ENCODE measurements at places on chromosomes 3 and 15.

- peak; percentile 79 for DNase-seq
These were observed 23.5 kb downstream of the DNAH1 start for GRCh38 chr3:52339612-52340011.

- peak; percentile 91 for DNase-seq
These were observed 109.3 kb downstream of the SHQ1 start for GRCh38 chr3:72738752-72739530.

- DNase-seq = no peak
These were observed 37.3 kb downstream of the YEATS2 start for GRCh38 chr3:183734750-183735494.

GRCh38 chr15:40054855-40055575, 16.0 kb upstream of the SRP14 start:
- peak; percentile 78 for DNase-seq

- DNase-seq = no peak
These were observed 227.2 kb upstream of the TBL1XR1 start for GRCh38 chr3:177424521-177424920.

GRCh38 chr3:65712140-65712539, 326.6 kb downstream of the MAGI1 start:
- DNase-seq = no peak

GRCh38 chr3:33030246-33030645, 66.7 kb downstream of the GLB1 start:
- DNase-seq = no peak

GRCh38 chr15:62749036-62749815, 293.3 kb upstream of the TPM1 start:
- peak; percentile 19 for DNase-seq

DNA sequence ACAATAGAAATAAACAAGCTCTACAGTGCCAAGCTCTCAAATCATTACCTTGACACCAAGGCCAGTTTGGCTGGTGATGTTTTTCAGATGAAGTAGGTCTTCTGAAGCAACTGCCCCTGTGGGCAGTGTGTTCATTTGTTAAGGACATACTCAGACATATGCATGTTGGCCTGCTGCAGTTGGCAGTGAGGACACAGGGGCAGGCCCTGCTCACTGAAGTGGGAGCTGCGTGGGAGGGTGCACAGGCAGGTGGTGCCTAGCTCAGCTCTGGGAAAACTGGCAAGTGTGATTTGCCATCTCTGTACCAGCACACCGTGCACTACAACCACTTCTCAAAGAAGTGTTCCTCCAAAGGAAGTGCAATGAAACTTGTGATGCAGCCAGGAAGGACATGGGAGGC, 28.5 kb upstream of the SNRK start:
- DNase-seq = no peak

DNA sequence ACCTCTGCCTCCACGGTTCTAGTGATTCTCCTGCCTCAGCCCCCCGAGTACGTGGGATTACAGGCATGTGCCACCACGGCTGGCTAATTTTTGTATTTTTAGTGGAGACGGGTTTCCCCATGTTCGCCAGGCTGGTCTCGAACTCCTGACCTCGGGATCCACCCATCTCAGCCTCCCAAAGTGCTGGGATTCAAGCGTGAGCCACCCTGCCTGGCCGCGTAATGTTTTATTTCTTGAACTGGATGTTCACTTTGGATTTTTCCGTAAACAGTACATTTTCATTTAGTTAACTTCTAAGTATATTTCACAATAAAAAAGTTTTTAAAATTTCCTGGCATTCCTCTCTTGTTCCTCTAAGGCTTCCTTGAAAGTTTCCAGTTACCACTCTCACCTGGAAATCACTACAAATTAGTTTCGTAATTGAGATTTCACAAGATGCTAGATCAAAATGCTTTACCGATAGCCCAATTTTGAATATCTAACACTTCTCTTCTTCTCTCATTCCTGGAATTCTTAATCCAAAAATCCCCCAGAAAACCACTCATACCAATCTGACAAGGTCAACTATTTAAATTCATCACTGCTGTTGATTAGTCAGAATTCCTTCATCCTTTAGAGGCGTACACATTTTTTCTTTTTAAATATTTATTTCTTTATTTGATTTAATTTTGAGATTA, 44.7 kb upstream of the INO80 start:
- no peak for DNase-seq

GRCh38 chr15:41904541-41905005, 10.7 kb upstream of the SPTBN5 start:
- DNase-seq = peak; percentile 55

DNA sequence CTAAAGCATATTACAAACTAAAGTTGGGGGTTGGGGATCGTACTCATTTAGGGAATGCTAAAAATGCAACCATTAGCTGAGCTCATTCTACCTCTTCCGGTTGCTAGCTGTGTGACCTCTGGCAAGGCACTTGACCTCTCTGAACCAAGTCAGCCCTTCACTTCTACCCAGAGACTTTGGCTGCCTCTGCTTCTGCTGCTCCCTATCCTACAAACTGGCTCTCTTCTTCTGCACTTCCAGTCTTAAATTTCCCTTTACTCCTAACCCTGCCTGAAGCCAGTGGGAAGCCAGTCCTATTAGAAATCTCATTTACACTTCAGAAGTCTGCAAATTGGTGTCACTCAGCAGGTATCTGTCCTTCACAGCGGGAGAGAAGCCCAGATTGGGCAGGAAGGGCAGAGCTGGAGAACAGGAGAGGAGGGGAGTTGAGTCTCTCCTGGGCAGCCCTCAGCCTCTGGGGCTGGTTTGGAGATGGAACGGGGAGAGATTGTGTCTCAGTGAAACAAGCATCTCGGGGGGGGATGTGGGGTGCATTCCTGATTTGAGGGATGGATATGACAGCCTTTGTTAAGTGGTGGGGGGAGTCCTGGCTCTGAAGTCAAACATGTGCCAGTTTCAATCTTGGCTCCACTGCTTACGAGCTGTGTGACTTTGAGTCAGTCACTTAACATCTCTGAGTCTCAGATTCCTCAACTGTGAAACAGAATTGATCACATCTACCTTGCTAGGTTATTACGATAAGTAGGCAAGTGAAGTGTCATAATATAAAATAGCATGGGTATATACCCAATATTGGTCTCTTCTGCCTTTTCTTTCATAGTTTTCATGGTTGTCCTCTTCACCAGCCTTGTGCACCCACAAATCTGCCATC, 7.8 kb upstream of the AEN start:
- DNase-seq = peak; percentile 14

DNA sequence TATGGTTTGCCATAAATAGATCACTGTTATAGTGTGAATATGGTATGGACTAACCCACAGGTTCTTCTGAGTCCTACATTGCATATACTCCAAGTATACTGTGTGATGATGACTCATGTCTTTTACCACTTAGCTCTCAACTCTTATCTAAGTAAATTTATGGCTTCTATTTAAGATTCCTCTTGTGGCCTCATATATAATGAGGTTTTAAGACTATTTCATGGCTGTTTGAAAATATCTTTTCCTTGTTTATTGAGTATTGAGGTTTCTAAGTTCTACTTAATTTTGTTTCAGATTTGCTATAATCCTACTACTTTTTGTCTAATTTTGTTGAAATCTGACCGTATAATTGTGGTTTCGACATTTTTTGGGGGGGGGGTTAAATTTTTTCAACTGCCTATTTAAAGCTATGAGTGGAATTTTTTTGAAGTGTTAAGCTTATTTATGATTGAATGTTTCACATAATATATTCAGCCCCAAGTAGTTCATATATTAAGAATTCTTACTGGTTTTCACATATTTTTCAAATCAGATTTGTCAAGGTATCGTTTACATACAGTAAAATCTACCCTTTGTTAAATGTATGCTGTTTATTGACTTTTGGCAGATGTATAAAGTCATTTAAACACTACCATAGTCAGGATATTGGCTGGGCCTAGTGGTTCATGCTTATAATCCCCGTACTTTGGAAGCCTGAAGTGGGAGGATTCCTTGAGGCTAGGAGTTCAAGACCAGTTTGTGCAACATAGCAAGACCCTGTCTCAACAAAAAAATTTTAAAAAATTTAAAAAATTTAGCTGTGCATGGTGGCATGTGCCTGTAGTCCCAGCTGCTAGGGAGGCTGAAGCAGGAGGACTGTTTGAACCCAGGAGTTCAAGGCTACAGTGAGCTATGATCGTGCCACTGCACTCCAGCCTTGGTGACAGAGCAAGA, 11.7 kb downstream of the SLC25A36 start:
- peak; percentile 25 for DNase-seq

DNA sequence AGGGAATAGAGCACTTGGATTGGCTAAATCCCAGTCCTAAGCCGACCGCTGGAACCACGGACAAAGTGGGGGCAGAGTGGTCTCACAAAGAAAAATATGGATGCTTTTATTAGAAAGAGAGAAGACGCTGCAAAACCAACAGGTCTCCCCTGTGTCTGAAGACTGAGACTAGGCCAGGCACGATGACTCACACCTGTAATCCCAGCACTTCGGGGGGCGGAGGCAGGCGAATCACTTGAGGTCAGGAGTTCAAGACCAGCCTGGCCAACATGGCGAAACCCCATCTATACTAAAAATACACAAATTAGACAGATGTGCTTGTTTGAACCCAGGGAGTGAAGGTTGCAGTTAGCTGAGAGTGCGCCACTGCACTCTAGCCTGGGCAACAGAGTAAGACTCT, 61.8 kb downstream of the ZDHHC19 start:
- DNase-seq = no peak

GRCh38 chr3:140007081-140007480, 72.1 kb downstream of the CLSTN2 start:
- peak; percentile 18 for DNase-seq

GRCh38 chr15:94606286-94606685, 374.9 kb downstream of the MCTP2 start:
- no peak for DNase-seq

- DNase-seq = no peak
These were observed 14.7 kb upstream of the EDC3 start for GRCh38 chr15:74710319-74711094.

DNA sequence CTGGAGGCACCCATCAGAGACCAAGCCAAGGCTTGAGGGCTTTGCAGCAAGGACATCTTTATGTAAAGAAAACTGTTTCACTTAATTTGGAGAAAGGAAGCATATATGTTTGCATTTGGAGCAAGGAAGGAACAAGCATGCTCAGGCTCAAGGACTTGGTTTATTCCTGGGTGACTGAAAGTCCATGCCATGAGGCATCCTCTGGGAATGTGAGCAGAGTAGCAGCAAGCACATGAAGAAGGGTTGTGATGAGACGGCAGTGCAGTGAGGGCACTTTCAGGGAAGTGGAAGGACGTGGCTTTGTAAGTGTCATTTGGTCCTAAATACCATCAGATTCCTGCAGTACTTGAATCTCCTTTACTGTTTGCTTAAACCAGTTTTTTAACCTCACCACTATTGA, 26.8 kb downstream of the POLG start:
- DNase-seq = no peak

GRCh38 chr3:139472380-139473010, 3.8 kb downstream of the RBP2 start:
- DNase-seq = no peak

DNA sequence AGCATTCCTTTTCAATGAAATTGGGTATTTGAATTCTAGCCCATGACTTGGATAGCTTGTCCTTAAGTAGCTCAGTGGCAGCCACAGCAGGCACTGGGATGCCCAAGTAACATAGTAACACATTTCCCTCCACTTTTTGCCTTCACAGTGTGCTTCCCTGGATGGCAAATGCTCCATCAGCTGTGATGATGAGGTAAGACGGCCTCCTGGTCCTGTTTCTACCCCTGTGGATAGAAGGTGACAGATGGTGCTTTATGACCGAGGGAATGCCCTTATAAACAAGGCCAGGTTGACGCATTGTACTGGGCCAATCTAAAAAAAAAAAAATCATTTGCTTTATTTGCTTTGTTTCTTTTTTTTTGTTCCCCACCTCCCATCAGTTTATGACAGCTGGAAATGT, 41.8 kb upstream of the LRTM1 start:
- peak; percentile 96 for DNase-seq

DNA sequence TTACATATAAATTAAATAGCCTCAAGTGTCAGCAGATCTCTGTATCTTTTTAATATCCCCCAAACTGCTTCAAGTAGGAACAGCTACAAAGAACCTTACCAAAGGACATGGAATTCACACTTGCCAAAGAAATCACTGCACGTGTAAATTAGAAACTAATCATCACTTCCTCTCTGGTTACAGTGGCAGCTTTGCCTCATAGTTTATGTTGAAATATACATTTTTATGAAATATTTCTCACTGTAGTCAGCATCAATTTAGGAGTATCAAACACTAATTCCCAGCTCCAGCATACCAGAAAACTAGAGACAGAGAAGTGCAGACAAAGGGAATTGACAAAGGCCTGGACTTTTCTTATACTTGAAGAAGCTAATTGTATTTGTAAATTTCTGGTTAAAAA, 260.9 kb downstream of the TIGIT start:
- DNase-seq = no peak

GRCh38 chr3:104885214-104885814, 481.4 kb upstream of the ALCAM start:
- DNase-seq = no peak

GRCh38 chr3:161838021-161838420, 341.4 kb downstream of the OTOL1 start:
- peak; percentile 64 for DNase-seq

DNA sequence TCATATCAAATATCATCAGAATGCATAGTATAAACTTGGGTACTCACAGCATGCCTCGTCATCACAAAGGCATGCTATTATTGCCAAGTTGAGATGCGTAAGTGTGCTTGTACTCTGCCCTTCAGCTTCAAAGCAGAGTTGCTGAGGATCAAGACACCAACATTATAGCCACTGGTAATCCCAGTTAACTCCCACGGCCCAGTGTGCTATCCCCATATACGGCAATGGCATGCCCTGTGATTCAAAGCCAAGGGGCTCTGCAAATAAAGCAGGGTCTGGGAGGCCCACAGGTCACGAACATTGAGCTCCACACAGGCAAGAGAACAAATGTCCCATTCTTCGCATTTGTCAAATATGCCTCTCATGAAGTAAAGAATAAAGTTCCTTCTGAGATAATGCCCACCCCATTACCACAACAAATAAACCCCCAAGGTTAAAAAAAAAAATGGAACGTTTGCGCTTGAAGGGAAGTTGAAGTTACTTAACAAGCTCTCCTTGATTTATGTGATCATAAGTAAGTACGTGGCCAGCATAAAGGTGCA, 298.1 kb upstream of the NECTIN3 start:
- DNase-seq = no peak

DNA sequence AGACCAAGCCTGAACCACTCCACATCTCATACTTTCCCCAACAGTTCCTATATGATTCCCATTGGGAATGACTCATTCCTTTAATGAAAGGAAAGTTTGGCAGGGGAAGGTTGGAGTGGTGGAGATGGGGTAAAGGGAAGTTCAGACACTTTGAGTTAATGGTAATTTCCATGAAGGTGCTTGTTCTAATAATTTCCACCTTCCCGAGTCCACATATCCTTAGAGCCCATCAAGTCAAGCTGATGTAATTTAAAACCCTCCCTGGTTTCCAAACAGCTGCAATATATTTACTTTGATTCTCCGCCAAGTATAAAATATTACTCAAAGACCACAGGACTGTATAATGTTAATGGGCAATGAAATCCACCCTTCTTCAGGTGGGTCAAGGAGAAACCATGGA, 95.0 kb upstream of the GALNT15 start:
- no peak for DNase-seq

All from NCI-H69 (cell line).